ENCODE measurements at places on chromosomes 12 and 14.

DNA sequence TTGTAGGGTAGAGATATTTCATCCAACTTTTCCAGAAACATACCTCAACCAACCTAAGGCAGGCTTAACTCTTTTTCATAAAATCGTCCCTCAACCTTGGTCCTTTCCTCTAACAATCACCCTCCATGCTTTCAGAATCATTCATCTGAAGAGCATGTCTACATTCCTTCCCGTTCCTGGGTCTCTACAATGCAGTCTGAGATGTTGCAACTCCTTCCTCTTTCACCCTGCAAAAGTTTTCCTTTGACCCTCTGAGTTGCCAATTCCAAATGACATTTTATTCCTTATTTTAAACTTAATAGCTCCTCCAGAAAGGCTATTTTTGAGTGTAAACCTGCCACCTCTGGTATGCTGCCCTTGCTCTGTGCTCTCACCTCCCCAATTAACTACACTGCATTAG is 16.7 kb downstream of the SLC7A7 start:
- no peak for DNase-seq

DNA sequence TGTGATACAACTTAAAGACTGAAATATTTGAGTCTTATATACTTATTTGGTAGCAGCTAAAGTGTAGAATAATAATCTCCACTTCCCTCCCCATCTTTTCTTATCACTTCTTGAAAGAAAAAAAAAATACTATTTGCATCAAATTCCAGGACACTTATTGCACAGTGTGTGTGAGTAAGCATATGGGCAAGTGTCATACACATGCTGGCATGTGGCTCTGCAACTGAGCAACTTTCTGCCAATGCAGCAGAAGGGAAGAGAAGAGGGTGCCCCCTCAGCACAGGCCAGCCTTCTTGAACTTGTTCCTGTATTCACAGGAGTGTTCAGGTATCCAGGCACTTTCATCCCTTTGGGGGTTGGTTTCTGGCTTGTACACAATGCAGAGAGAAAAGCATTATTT is 145.8 kb downstream of the CPNE8 start:
- no peak for DNase-seq

GRCh38 chr12:118175823-118176447 is 40.0 kb downstream of the PEBP1 start:
- no peak for DNase-seq

DNA sequence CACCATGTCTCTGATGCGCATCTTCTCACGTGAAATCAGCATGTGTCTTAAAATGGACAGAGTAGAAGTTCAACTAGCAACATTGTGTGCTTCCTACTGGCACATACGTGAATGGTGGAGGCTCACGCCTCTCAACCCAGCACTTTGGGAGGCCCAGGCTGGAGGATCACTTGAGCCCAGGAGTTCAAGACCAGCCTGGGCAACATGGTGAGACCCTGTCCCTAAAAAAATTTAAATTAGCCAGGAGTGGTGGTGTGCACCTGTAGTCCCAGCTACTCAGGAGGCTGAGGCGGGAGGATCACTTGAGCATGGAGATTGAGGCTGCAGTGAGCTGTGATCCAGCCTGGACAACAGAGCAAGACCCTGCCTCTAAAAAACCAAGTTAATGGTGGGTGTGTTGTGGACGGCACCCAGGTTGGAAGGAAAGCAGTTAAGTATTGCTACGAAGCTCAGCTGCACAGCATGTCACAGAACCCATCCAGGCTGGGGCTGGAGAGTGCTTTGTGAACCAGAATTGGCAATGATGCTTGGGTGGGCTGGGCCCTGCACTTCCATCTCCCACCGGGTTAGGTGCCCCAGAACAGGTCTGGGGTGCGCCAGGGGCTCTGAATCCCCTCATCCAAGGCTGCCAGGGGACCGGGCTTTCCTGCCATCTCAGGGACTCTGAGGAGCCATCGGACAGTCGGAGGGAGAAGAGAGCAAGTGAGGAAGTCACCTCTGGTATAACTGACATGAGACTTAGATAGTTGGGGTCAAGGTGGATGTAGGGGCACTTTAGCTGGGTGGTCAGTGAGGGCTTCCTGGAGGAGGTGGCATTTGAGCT is 33.0 kb upstream of the ULK1 start:
- DNase-seq, result no peak

DNA sequence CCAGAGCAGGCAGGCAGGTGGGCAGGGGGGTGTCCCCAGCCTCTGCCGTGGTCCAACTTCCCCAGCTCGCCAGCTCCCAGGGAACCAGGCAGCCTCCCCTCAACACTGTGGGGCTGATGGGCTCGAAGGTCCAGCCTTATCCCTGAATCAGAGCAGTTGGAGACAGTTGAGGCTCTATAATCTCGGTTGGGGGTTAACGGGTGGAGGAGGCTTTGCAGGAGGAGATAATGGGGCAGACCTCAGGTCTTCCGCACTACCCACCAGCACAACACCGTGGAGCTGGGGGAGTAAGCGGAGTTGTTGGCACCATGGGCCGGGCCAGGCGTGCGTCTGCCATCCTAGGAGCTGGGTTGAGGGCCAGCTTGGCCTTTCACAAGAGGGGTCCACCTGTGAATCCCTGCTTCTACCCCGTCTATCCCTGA is 13.9 kb upstream of the HDAC7 start:
- DNase-seq, result no peak

DNA sequence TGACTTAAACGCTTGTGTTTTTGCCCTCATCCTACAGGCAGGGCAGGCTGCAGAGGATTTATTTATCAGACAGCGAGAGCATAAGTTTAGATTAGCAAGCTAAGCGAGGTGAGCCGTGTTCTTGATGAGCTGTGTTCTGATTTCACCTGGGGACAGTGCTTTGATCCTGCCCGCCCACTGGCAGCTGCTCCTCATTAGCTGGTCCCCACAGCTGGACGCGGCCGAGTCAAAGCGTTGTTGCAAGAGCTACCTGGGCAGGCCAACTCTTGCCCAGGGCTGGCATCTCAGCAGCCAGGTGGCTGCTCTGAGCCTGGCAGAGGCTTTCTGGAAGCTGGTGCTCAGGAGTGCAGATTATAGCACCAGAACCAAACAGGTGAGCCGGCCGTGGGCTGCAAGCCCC is 46.8 kb upstream of the BEGAIN start:
- no peak for DNase-seq

- peak; percentile 83 for DNase-seq
These were observed 32.9 kb downstream of the SYNE3 start for GRCh38 chr14:95483309-95484165.

DNA sequence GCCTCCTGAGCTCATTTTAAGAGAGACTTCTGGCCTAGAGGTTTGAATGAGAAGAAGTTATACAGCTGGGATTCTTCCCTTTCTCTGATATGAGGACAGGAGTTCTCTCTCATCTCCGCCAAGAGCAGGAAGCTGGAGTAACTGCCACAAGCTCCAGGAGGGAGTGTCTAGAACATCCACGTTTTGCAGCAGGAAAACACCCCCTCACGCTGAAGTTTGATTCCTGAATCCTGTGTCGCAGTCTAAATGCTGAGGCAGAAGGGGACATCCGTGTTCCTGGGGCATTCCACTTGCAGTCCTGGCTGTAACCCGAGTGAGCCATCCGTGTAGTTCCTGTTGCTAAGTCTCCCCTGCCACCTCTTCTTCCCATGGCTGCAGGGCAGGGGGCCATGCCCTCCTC is 38.3 kb downstream of the NTF3 start:
- DNase-seq, result no peak

GRCh38 chr14:64790478-64790877 is 86.3 kb downstream of the PLEKHG3 start:
- DNase-seq, result no peak

DNA sequence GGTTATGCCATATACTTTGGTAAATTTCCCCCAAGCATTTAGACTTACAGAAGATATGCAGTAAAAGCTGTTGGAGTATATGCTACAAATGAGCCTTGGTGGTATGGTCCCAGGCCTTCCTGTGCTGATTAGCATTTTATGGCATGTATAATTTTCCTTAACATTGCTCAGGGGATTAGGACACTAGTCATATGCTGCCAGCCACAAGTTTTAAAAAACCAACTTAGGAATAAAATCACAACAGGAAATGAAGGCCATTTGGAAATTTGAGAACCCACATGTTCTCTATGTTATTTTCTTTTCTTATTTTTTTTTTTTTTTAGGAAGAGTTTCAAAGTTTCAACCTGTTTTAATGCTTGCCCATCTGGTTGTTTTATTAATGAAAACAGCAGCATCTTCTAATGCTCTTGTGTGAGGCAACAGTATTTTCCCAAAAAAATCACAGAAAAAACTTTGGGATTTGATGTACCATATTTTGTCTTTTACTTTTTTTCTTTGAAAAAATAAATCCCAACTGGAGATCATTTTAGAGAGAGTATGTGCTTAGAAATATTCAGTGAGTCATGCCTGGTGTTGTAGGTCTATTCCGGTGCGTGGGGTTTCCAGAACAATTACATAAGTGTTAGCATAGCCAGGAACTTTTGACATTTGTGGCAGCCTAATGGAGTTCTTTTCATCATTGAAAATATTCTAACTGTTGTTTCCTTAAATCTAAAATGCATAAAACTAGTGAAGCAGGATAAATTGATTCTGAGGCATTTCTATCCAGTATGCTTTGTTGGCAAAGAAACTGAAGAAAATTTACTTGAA is 21.7 kb upstream of the DUSP6 start:
- peak; percentile 44 for DNase-seq

- DNase-seq, result no peak
These were observed 7.6 kb upstream of the HEBP1 start for GRCh38 chr12:13007496-13008233.
